ENCODE measurements at places on chromosomes 1 and 21.

- DNase-seq: no peak
Observed at GRCh38 chr1:175801979-175802378, 58.6 kb upstream of the TNR start.

DNA sequence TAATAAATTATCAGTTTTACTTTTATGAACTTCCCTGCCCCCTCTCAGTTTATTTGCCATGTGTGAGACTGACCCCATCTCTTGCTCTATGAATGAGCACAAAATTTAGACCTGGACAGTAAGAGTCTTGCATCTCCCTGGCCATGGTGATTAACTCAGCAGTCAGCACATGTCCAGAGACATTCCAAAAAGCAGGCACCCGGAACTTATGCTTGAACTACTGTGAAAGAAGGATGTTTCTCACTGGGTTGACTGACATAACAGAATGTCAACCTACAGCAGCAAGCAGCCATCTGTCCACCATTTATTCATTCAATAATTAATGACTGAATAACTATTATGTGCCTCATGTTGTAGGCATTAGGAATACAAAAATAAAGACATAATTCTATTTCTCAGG lies 11.3 kb upstream of the SEC16B start:
- no peak for DNase-seq

- DNase-seq: no peak
Observed at GRCh38 chr21:46145840-46146691, 9.3 kb downstream of the FTCD start.

- DNase-seq: no peak
Observed at GRCh38 chr1:227733751-227734545, 1.2 kb downstream of the JMJD4 start.

DNA sequence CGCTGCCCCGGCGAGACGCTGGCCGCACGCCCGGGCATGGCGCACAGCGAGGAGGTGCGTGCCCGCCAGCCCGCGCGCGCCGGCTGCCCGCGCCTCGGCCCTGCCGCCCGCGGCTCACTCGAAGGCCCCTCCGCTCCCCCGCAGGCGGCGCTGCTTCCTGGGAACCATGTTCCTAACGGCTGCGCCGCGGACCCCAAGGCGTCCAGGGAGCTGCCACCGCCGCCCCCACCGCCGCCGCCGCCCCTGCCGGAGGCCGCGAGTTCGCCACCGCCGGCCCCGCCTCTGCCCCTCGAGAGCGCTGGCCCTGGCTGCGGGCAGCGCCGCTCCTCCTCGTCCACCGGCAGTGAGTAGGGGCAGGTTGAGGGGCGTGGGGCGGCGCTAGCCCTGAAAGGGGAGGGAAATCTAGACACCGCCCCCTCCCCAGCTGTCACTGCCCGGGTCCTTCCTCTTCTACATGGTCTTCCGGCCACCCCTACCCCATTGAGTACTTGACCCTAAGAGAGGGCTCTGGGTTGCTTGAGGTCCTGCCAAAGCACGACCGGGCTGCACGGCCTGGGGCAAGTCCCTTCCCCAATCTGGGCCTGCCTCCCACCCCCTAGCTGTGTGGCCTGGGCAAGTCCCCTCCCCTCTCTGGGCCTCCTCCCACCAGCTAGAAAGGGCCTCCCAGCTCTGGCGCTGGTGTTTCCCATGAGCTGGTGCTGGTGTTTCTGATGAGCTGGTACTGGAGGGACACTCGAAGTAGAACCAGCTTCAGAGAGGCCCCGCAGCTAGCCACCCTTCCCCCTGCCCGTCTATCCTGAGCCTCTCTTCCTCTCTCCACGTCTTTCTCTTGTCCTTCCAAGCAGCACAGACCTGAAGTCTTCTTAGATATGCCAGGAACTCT lies 17.0 kb downstream of the TNFRSF25 start:
- peak; percentile 42 for DNase-seq

DNA sequence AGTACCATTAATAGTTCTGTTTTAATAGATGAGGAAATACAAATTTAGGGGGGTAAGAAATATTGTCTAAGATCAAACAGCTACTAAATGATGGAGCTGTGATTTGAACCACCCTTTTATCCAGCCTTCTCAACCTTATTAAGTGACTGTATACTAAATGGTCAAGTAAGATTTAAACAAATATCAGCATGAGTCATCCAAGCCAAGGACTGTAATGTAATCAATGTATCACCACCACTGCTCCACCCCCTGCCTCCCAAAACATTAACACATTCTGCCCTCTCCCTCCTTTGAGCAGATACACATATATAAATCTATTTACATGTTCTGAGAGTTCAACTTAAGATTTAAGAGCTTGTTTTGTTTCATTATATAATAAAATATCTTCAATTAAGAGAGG lies 58.9 kb downstream of the LRRC40 start:
- DNase-seq: no peak

All from stimulated activated naive CD8-positive, alpha-beta T cell treated with anti-CD3 and anti-CD28 coated beads, Interleukin-15, amount 100 ng/mL, for 72 hours (primary cell).